ENCODE measurements at places on chromosomes 4 and X.

DNA sequence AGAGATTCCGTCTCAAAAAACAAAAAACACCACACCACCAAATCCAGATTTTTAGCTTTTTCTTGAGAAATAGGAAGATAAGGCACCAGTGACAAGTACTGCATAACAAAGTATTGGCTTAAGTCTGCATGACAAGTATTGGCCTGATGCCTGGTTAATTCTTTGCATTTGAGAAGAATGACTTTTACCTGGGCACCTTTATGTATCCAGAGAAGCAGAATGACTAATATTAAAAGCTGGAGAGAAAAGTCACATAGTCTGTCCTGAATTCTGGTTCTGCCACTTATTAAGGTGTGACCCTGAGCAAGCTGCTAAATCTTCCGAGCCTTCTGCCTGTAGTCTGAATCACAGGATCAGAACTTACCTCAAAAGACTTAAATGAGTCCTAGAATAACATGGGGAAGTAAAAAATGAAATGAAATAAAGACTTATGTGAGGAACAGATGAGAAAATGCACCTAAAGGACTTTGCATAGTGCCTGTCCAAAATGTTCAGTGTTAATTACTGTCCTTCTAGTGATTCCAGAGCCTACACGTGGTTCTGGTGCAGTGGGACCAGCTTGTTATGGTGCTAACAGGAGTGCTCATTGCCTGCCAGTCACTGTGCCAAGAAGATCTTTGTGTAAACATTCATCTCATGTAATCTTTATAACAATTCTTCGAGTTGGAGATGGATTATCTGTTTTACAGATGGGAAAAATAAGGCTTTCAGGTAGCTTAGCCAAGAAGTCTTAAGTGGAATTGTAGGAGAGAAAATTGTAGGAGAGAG, 31.6 kb downstream of the UGDH start:
- no peak for DNase-seq

GRCh38 chr4:144179152-144179739, 38.7 kb upstream of the GYPA start:
- DNase-seq, result no peak

GRCh38 chrX:67436867-67437266, 107.0 kb upstream of the AR start:
- no peak for DNase-seq

DNA sequence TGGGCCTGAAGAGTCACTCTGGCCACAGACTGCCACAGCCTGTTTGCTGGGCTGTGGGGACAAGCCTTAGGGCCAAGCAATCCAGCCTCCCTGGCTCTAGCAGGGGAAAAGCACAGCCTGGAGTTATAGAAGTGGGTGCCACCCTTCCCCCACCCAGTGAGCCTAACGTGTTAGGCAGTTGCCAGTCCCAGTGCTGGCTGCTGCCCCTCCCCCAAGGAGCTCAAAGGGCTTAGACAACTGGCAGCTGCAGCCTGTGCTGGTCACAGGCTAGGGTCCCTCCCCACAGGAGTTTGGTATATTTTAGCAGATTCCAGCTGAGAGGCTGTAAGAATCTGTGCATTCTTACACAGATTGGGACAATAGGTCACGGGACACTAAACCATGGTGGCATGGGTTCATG, 370.3 kb upstream of the FGF16 start:
- DNase-seq, result no peak

DNA sequence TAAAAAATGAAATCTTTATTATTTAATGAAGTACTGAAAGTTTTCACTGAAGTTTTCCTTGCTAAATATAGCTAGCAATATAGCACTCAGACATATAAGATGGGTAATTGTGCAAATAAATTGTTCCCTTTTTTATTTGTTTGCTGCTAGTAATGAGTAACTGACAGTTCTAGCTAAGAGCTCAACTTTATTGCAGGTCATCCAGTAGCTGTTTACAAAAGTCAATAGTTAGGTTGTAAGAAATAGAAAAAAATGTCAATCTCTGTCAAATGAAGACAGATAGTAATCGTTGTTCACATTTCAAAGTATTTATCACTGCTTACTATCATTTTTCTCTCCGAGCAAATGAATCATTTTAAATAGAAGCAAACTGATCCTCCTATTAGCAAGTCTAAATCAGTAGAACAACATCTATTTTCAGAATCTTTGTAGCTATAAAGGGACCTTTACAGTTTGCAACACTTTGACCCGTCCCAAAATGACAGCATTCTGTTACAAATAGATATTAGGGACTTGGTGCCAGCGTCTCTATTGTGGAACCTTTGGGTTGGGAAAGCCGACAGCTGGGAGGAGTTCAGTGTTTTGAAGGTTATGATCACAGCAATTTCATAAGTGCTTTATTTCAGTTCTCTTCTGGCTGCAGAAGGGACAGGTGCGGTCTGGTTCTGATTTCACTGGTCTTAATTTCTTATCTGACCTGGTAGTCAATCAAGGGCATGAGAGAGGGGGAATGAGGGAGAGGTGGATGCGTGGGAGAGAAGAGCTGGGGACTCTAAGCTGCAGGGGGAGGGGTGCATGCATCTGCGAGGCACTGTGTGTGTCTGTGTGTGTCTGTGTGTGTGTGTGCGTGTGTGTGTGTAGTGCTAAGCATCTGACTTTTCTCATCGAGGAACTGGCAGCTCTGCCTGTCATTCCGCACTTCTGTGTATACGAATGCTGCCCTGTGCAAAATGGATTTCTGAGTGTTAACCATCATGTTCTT, 227.9 kb upstream of the PITX2 start:
- DNase-seq, result no peak

DNA sequence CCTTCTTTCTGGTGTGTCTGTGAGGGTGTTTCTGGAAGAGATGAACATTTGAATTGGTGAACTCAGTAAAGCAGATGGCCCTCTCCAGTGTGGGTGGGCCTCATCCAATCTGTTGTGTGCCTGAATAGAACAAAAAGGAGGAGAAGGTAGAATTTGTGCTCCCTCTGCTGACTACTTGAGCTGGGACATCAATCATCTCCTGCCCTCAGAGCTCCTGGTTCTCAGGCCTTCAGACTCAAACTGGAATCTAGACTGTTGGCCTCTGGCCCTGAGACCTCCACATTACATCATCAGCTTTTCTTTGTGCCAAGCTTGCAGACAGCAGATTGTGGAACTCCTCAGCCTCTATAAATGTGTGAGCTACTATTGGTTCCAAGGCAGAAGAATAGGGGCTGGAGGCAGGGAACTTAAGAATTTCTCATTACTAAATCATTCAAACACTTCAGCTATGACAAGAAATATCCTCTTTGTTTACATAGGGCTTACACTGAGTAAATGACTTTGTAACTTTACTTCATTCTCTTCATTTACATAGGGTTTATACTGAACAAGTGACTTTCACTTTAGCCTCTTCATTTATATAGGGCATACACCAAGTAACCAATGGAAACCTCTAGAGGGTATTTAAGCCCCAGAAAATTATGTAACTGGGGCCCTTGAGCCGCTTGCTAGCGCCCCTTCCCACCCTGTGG, 86.9 kb upstream of the NWD2 start:
- no peak for DNase-seq

DNA sequence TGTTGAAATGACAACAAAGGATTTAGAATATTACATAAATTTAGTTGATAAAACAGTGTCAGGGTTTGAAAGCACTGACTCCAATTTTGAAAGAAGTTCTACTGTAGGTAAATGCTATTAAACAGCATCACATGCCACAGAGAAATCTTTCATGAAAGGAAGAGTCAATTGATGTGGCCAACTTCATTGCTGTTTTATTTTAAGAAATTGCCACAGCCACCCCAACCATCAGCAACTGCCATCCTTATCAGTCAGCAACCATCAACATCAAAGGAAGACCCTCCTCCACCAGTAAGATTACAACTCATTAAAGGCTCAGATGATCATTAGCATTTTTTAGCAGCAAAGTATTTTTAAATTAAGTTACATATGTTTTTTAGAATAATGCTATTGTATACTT, 54.6 kb upstream of the RAB9B start:
- DNase-seq, result no peak

GRCh38 chr4:16197876-16198665, 28.2 kb downstream of the TAPT1 start:
- DNase-seq, result no peak

DNA sequence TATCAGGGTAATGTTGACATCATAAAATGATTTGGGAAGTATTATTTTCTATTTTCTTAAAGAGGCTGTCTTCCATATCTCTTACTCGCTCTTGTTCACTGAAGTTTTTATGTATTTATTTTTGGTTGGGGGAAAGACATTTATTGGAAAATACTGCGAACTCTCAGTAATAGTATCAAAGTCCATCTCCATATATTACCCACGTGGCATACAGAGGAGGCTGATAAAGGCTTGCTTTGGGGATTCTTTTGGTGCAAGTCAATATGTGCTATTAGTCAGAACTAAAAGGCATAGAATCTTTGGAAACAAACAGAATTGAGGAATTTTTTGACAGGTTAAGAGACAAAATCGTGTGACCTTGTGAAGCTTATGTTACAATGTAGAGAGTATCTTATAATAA, 101.3 kb downstream of the NYX start:
- no peak for DNase-seq

DNA sequence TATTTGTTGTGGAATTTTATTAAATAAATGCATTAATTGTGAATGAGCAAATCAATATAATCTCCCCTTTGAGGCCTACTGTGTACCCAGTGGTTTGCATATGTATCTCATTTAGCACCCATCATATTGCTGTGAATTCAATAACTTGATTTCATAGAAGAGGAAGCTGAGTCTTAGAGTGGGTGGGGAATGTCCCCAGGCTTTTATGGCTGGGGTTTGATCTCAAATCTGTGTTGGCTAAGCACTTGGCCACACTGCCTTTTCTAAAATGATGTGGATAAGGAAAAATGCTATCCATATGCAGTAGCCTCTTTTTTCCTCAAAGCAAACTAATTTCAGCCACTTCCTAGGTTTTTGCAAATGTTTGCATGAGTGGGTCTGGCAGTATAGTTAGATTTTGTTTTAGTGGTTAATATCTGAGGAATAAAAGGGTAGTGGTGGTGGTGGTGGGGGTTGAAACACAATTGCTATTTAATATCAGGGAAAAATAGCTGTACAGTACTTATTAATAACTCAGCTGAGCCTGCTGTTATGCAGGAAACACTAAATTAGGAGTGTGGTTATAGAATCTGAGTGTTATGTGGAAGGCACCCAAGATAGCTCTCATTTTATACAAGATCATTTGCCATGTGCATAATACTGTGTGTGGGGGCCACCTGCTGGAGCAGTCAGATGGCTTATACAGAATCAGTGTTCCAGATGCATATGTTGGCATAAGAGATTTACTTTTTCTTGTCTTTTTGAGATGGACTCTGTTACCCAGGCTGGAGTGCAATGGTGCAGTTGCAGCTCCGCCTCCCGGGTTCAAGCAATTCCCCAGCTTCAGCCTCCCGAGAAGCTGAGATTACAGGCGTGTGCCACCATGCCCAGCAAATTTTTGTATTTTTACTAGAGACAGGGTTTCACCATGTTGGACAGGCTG, 108.0 kb downstream of the TMEM131L start:
- no peak for DNase-seq

GRCh38 chr4:174156239-174156826, 127.1 kb downstream of the FBXO8 start:
- DNase-seq, result no peak

- DNase-seq, result no peak
Measured at GRCh38 chrX:115584696-115585095, 23.7 kb downstream of the PLS3 start.

- no peak for DNase-seq
Measured at GRCh38 chr4:156710365-156711192, 261.0 kb downstream of the PDGFC start.

All from NCI-H2107 (cell line).